ENCODE measurements at places on chromosomes 4 and X. TPM values are rescaled to one million over a fixed set of nuclear protein-coding genes. Genes with fewer than 3 reads are reported as not detected.

The SLC9A7 gene
- total RNA-seq, result 36.9 TPM

- no peak for DNase-seq
Measured at GRCh38 chrX:124415115-124415800, 68.9 kb downstream of the SH2D1A start.

- no peak for DNase-seq
Measured at GRCh38 chrX:123743312-123743711, 10.5 kb upstream of the THOC2 start.

GRCh38 chr4:176499518-176499917 is 179.8 kb downstream of the SPCS3 start:
- DNase-seq, result no peak

DNA sequence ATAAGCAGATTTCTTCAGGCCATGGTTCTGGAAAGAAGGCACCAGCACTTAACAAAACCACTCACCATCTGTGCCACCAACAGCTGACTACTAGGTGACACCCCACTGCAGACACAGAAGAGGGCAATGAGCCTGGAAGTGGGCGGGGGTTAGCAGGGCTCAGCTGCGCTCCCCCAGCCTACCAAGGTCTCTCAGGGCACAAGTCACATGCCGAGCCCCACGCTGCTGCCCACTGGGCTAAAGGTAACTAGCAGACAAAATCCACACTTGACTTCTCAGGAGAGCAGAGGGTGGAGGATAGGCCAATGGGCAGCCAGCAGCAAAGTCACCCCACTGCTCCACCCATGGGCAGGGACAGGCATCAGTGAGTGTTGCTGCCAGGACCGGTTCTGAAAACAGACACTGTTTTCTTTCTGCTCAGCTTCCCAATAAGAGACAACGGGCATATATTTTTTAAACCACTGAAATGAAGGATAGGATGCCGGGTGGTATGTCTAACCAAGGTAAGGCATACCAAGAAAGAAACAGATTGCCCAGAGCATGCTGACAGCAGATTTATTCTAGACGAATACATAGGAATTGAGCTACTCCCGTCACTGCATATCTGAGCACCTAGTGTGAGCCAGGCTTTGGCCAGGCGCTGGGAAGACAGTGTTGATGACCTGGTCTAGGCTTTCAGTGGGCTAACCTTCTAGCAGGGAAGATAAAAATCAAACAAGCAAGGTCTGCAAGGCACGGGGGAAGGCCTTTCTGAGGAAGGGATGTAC is 20.1 kb downstream of the ACSL1 start:
- peak; percentile 64 for DNase-seq

Data from dorsolateral prefrontal cortex (tissue), 122 donors.